ENCODE measurements at places on chromosomes 12 and 14.

- DNase-seq = no peak
Observed at GRCh38 chr12:92365333-92365732, 219.7 kb upstream of the BTG1 start.

GRCh38 chr12:59580050-59580449 lies 15.8 kb upstream of the SLC16A7 start:
- no peak for DNase-seq

- no peak for DNase-seq
Observed at GRCh38 chr12:76591476-76591875, 31.9 kb upstream of the OSBPL8 start.

DNA sequence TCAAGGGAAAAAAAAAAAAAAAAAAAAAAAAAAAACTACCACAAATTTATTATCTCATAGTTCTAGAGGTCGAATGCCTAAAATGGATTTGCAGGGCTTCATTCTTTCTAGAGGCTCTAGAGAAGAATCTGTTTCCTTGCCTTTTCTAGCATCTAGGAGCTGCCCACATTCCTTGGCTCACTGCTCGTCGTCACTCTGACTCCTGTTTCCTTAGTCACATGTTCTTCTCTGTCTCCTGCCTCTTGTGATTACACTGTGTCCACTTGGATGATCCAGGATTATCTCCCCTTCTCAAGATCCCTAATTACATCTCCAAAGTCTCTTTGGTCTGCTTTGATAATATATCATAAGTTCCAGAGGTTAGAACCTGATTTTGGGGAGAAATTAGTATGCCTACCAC lies 88.7 kb downstream of the HECTD1 start:
- DNase-seq = no peak

DNA sequence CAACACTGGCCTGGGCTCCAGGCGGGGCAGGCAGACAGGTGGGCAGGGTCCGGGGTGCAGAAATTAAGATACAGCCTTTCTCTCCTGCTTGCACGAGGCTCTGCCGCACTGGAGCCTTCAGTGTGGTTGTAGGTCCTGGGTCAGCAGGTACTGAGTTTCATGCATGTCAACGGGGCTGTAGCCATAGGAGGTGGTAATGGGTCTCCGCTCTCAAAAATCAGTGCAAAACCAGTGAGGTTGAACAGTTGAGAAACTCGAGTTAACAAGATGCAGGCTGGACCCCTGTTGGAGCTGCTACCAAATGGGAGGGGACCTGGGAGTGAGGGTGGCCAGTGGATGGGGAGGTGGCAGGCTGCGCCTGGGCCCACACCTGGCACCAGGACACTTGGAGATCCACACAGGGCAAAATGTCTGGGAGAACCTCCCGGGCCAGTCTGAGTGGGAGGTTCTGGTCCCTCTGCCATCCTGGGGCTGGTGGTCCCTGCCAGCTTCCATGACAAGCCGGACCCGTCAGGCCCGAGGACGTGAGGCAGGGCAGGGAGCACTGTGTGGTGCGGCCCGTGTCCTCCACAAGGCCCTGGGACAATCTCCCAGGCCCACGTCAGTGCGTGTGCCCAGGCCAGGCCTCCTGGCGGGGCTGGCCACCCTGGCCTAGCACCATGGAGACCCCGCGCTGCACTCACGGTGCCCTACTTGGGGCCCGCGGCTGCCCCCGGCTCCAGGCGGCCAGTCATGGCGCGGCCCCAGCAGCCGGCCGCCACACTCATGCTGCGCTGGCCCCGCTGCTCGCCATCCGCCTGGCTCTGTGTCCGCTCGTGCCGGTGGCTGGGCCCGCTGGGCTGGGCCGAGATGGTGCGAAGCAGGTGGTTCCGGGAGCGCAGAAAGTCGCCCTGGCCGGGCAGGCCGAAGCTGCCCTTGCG lies 5.1 kb downstream of the ARL6IP4 start:
- DNase-seq = no peak

DNA sequence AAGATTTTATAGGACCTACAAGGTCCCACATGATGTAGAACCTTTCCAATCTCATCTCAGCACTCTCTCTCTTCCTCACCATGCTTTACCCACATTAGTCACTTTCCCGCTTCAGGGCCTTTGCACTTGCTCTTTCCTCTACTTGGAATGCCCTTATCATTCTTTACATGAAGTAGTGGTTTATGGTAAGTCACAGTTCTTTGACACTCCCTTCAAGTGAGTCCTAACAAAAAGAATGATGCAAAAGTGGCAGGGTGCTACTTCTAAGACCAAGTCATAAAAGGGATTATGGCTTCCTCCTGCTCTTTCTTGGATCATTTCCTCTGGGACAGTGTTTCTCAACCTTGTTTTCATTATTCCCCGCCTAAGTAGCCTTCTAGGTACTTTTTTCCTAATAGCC lies 13.1 kb downstream of the TMBIM4 start:
- no peak for DNase-seq

GRCh38 chr14:100701314-100701713 lies 25.4 kb upstream of the DLK1 start:
- no peak for DNase-seq

DNA sequence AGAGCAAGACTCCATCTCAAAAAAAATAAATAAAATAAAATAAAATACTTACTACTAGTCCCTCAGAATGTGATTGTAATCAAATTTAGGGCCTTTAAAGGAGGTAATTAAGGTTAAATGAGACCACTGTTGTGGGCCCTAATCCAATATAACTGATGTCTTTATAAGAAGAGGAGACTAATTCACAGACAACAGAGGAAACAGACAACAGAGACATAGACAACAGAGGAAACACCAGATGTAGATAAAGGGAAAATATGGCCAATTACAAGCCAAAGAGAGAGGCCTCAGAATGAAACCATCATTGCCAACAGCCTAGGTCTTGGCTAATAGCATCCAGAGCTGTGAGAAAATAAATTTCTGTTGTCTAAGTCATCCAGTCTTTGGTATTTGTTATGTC lies 669.0 kb upstream of the FOXG1 start:
- no peak for DNase-seq

DNA sequence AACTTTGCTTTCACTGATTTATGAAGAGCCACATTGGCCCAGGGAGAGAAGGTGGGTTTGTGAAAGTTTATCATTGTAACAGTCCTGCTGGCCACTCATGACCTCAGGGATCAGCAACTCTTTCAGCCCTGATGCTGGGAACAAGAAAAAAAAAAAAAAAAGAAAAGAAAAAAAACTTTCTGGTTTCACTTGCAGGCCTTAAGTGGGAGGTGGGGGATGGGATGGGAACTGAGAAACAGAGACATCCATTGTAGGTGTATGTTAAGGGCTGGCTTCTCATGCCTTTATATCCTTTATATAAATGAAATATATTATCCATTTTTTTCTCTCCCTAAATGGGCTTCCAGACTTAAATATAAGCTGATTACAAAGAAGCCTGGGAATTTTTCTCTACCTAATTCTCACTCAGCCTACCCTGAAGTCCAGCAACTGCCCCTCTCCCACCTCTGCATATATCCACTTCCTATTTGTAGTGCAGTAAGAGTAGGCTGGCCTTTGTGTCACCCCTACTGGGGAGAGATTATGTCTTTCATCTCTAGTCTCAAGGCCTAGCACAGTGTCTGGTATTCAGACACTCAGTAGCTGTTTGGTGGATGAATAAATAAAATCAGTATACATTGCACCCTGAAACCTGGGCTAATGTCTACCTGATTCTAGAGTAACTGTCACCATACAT lies 187.1 kb downstream of the KICS2 start:
- no peak for DNase-seq

Data from CD4-positive, alpha-beta T cell treated with Interleukin-6 at 100 ng/mL for 8 hours (primary cell).